Lower lobe of right lung (tissue), 2 donors: ENCODE measurements at places on chromosomes 6 and 20.

- H3K4me3 ChIP-seq, result no peak overlapping the region
- H3K4me1 ChIP-seq, result no peaks in the 10 kb centered on the region
- H3K36me3 ChIP-seq, result no peaks in the 10 kb centered on the region
- no peak overlapping the region for H3K27ac ChIP-seq
- no peaks in the 10 kb centered on the region for H3K27me3 ChIP-seq
- DNase-seq, result no peak
Measured at GRCh38 chr6:139409026-139409425, 34.6 kb upstream of the CITED2 start.

DNA sequence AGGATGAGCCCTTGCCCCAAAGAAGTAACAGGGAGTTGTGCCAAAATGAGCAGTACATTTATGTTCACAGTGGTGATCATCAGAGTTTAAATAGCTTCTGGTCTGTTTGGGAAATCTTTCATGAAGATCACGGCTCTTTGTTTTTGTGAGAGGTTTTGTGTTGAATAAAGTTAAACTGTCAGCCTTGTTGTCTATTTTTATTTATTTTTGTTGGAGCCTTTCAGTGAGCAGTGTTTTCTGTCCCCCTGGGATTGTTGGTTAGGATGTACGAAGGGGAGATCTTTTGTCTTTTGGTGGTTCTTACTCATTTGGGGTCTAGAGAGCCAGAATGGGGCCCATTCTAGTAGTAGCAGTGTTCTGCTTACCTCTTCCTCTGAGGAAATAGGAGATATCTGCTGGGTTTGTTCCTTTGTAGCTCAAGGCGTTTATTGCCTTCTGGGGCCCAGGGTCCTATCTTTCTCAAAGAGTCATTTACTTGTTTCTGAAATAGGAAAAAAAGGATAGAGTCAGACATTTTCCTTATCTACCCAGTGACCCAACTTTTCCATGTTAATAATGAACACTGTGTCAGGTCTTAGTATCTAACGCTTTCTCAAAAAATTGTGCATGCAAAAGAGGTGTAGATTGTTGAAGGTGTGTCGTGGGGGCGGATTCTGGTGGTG, 157.4 kb downstream of the JARID2 start:
- H3K4me3 ChIP-seq, result no peak overlapping the region
- H3K27me3 ChIP-seq, result no peaks in the 10 kb centered on the region
- H3K27ac ChIP-seq, result no peak overlapping the region

DNA sequence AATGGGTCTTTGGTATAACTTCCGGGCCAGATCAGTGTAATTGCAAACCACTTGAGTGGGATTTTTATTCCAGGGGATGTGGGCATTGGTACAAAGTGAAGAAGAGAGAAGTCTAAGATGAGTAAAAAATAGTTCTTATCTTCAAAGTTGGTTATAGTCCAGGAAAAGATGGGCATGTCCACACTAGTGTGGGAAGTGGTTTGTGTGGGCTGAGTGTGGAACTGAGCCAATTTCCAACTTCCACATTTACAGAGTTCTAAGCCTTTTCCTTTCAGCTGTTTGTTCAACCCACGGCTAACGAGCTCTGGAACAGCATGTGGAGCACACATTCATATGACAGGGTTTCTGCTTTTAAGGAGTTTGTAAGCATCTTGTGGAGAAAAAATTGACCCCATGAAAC, 72.3 kb upstream of the IFNGR1 start:
- H3K4me3 ChIP-seq, result no peak overlapping the region
- no peak overlapping the region for H3K27ac ChIP-seq
- no peaks in the 10 kb centered on the region for H3K4me1 ChIP-seq
- DNase-seq, result peak; percentile 65

GRCh38 chr6:75331151-75331550, 46.6 kb upstream of the TMEM30A start:
- DNase-seq, result no peak
- H3K4me1 ChIP-seq, result peaks cover 12% of the 10 kb centered on the region
- H3K27me3 ChIP-seq, result no peaks in the 10 kb centered on the region
- no peak overlapping the region for H3K27ac ChIP-seq
- H3K36me3 ChIP-seq, result no peaks in the 10 kb centered on the region

- DNase-seq, result no peak
- no peak overlapping the region for H3K27ac ChIP-seq
- no peak overlapping the region for H3K4me3 ChIP-seq
- no peaks in the 10 kb centered on the region for H3K27me3 ChIP-seq
- no peaks in the 10 kb centered on the region for H3K36me3 ChIP-seq
- H3K4me1 ChIP-seq, result peaks cover 28% of the 10 kb centered on the region
Measured at GRCh38 chr6:36758516-36759147, 61.0 kb downstream of the RAB44 start.

GRCh38 chr6:167858086-167858591, 31.4 kb downstream of the AFDN start:
- peaks cover 68% of the 10 kb centered on the region for H3K4me1 ChIP-seq
- H3K27ac ChIP-seq, result no peak overlapping the region
- DNase-seq, result no peak
- no peaks in the 10 kb centered on the region for H3K27me3 ChIP-seq

DNA sequence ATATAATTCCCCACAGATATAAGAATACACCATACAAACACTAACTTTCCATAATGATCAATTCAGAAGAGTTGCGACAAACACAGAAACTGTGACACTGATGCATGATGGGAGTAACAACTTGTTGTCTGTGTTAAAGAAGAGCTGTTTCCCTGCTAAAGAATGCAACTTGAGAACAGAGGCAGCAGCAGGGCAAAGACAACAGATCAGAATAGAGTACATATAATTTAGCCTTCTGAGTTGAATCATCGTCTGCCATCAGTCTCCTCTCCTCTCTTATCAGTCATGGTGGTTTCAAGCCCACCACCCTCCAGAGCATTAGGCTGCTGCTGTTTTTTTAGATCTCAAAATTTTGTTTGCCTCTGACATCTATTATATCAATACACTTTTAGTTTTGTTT, 280.4 kb downstream of the UBE3D start:
- H3K36me3 ChIP-seq, result no peaks in the 10 kb centered on the region
- no peak overlapping the region for H3K4me3 ChIP-seq
- no peak for DNase-seq
- no peak overlapping the region for H3K27ac ChIP-seq
- no peaks in the 10 kb centered on the region for H3K27me3 ChIP-seq

DNA sequence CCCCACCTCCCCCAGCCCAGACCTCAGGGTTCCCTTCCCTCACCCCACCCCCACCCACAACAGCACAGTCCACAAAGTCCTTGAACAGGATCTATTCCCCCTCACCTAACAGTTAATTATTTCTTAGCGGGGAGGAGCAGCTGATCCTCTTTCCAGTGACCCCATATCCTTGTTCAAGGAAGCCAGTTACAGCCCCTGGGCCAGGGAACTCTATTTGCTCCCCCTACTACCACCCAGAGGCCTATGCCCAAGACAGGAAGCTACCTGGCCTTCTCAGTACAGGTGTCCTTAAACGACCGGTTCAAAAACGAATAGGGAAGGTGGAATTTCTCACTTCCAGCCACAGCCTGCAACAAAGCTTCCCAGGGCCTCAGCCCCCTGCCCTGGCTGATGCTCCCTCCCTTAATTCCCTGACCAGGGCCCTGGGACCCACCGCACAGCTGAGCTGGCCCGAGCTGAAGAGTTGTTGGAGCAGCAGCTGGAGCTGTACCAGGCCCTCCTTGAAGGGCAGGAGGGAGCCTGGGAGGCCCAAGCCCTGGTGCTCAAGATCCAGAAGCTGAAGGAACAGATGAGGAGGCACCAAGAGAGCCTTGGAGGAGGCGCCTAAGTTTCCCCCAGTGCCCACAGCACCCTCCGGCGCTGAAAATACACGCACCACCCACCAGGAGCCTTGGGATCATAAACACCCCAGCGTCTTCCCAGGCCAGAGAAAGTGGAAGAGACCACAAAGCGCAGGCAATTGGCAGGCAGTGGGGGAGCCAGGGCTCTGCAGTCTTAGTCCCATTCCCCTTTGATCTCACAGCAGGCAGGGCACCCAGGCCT, 778 bp downstream of the MCCD1 start:
- no peak for DNase-seq
- H3K4me1 ChIP-seq, result no peaks in the 10 kb centered on the region
- peaks cover 52% of the 10 kb centered on the region for H3K36me3 ChIP-seq
- H3K27ac ChIP-seq, result no peak overlapping the region
- H3K4me3 ChIP-seq, result no peak overlapping the region

- no peak overlapping the region for H3K4me3 ChIP-seq
- H3K4me1 ChIP-seq, result peaks cover 21% of the 10 kb centered on the region
- peaks cover 93% of the 10 kb centered on the region for H3K27me3 ChIP-seq
- no peaks in the 10 kb centered on the region for H3K36me3 ChIP-seq
Measured at GRCh38 chr6:149988550-149989346, 25.0 kb downstream of the ULBP1 start.

DNA sequence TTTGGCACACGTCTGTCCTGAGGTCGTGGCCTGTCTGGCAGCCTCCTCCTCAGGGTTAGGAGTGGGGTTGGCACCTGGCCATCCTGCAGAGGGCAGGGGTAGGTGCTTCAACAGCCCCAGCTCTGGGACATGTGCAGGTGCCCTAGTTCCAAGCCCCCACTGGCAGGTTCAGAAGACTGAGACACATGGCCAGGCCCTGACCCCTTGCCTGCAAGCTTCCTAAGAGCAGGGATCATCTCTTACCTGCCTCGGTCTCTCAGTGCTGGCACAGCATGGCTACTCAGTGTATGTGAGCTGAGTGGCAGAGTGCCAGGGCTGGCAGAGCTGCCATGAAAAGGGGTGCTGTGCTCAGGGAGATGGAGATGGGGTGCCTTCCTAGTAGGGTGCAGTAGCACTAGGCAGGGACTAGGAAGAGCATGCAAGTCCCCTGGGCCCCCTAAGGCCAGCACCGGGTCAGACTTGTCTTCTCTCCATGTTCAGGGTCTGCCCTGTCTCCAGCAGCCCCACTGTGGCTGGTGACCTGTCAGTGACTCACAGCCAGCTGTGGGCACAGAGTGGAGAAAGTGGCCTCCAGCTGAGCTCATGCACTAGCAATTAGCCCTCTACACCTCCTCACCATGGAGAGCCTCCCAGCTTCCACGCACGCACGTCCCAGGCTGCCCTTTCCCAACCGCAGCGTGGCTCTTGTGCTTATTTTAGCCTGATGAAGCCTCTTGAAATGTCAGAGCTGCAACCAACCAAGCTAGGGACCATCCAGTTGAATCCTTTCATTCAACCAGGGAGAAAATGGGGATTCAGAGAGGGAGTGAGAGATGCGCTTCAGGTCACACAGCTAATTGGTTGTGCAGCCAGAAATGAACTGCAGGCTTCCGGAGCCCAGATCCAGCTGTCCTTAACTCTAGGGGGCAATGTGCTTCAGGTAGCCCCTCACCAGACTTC, 116.6 kb downstream of the MRPL14 start:
- no peak overlapping the region for H3K27ac ChIP-seq
- peaks cover 5% of the 10 kb centered on the region for H3K4me1 ChIP-seq
- H3K27me3 ChIP-seq, result no peaks in the 10 kb centered on the region
- no peaks in the 10 kb centered on the region for H3K36me3 ChIP-seq
- DNase-seq, result no peak

DNA sequence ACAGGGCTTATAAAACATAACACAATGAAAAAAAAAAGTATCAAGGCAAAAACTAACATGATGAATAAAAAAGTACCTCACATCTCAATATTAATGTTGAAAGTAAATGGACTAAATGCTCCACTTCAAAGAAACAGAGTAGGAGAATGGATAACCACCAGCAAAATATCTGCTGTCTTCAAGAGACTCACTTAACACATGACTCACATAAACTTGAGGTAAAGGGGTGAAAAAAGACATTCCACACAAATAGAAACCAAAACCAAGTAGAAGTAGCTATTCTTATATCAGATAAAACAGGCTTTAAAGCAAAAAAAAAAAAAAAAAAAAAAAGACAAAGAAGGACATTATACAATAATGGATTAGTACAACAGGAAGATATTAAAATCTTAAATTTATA, 86.9 kb downstream of the TBC1D32 start:
- no peak overlapping the region for H3K27ac ChIP-seq
- H3K4me3 ChIP-seq, result no peak overlapping the region
- no peak for DNase-seq
- H3K36me3 ChIP-seq, result no peaks in the 10 kb centered on the region
- H3K27me3 ChIP-seq, result no peaks in the 10 kb centered on the region

DNA sequence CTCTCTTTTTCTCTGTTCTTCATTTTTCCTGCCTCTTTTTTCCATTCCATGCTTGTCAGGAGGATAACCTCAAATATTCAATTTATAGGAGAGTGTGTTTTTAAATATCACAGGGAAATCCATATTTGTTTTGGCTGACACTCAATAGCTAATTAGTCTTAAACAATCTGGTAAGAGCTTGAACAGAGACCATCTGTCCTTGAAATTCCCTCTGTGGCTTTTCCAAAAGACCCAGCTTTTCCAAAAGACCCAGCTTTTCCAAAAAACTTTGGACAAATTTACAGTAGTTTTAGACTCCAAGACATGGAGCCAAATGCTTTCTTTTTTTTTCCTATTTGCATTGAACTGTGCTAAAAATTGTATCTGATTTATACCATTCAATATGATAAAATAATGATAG, 127.4 kb upstream of the FAM83B start:
- no peak overlapping the region for H3K4me3 ChIP-seq
- H3K27ac ChIP-seq, result no peak overlapping the region
- no peaks in the 10 kb centered on the region for H3K4me1 ChIP-seq
- no peak for DNase-seq
- H3K36me3 ChIP-seq, result no peaks in the 10 kb centered on the region
- H3K27me3 ChIP-seq, result no peaks in the 10 kb centered on the region

- no peaks in the 10 kb centered on the region for H3K27me3 ChIP-seq
- DNase-seq, result no peak
- H3K4me1 ChIP-seq, result no peaks in the 10 kb centered on the region
- no peak overlapping the region for H3K27ac ChIP-seq
- H3K4me3 ChIP-seq, result no peak overlapping the region
Measured at GRCh38 chr6:124285146-124285545, 481.5 kb downstream of the NKAIN2 start.

DNA sequence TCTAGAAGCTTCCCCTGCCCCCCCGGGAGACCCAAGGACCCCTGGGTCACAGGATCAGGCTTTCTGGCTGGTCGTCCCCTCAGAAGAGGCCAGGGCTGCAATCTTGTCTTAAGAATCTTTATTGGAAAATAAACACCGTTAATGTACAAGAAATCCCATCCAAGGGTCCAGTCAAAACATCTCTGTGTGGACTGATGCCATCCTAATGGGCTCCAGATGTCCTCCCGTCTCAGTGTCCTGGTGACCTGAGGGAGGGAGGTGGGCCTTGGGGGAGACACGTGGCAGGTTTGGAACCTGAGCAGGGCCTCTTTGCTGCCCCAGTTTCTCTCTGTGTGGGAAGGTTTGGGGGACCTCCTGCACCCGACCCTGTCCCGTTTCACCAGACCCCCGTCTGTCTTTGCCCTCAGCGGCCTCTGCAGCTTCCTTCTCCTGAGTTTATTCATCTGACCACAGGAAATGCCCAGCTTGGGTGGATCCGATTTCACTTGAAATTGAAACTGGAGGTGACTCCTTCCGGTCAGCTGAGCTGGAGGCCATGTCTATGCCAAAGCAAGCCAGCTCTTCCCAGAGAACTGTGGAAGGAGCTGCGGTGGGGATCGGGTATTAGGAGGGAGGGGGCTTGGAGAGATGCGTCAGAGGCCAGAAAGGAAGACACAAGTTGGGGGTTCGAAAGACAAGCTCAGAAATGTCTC, 75.1 kb downstream of the SLC2A10 start:
- H3K27ac ChIP-seq, result no peak overlapping the region
- no peak for DNase-seq
- H3K4me3 ChIP-seq, result no peak overlapping the region
- no peaks in the 10 kb centered on the region for H3K36me3 ChIP-seq

GRCh38 chr6:158536084-158536890, 23.6 kb upstream of the TMEM181 start:
- peaks cover 4% of the 10 kb centered on the region for H3K4me1 ChIP-seq

- peaks cover 21% of the 10 kb centered on the region for H3K27me3 ChIP-seq
- H3K36me3 ChIP-seq, result no peaks in the 10 kb centered on the region
- H3K27ac ChIP-seq, result no peak overlapping the region
- no peak overlapping the region for H3K4me3 ChIP-seq
Measured at GRCh38 chr20:56244259-56244658, 4.3 kb upstream of the MC3R start.
